COLO829 (cell line): ENCODE measurements at places on chromosomes 7 and 10.

- no peak for DNase-seq
Measured at GRCh38 chr10:121654021-121654545, 55.8 kb upstream of the FGFR2 start.

- no peak for DNase-seq
Measured at GRCh38 chr10:60024506-60024905, 118.2 kb upstream of the CCDC6 start.

- no peak for DNase-seq
Measured at GRCh38 chr7:69190763-69191162, 407.5 kb upstream of the AUTS2 start.

GRCh38 chr7:120984406-120984805, 4.1 kb upstream of the CPED1 start:
- no peak for DNase-seq

DNA sequence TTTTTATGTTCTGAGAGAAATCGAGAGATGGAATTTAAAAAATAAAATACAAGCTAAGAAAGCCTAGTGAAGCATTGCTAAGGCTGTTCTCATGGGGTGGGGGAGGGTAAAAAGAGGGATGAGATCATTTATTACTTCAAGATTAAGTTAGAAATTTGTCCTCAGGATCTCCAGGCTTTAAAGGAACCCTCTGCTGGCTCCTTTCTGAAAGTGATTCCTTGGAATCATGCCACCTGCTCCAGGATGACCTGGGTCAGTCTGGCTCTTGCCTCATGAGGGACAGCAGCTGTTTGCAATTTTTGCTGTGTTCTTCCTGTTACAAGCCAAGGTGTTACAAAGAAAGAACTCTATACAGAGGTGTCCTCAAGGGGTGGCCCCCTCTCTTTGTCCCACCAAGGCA, 69.8 kb downstream of the CDK1 start:
- no peak for DNase-seq

GRCh38 chr7:92799446-92800211, 36.7 kb downstream of the CDK6 start:
- DNase-seq = no peak

DNA sequence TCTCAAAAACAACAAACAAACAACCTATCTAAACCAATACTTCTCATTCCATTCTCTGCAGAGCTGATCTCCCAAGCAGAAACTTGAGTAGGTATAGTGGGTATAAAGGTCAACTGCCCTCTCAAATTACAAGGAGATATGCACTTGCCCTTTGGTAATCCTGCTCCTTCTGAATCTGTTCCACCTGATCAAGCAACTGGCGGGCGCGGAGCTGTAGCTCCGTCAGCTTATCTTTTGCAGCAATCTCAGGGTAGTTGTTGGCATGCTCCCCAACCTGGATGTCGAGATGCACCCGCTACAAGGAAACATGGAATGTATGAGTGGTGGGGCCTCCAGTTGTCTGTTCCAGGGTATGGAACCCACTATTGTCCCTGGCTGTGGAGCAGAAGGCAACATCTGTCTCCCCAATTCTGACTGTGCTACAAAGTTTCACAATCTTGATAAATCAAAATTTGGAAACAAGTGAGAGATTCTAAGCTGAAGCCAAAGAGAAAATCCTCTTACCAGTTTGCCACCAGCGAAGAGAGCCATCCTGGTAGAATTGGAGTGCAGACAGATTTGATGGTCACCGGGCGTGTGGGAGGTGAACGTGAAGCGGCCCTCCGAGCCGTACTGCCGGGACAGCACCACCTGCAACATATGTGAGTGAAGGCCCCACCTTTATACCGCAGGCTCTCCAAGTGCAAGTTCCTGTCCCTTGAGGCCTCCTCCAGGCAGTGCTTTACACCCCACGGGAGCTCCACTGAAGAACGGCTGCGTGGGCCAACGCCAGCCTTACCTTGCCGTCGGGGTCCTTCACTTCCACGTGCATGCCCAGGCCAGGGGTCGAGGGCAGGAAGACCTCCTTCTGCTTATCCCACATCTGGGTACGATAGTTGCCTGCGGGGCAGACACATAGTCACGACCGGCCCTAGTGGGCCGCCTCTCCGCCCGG, 819 bp downstream of the TMED4 start:
- no peak for DNase-seq
